GM13977 (cell line): ENCODE measurements at places on chromosomes 4 and X.

- DNase-seq: no peak
These were observed 2.9 kb upstream of the NSD2 start for GRCh38 chr4:1868293-1868692.

- no peak for DNase-seq
These were observed 877 bp downstream of the GPRASP1 start for GRCh38 chrX:102652031-102652688.

GRCh38 chrX:367866-368265, 18.8 kb downstream of the PPP2R3B start:
- DNase-seq: no peak

DNA sequence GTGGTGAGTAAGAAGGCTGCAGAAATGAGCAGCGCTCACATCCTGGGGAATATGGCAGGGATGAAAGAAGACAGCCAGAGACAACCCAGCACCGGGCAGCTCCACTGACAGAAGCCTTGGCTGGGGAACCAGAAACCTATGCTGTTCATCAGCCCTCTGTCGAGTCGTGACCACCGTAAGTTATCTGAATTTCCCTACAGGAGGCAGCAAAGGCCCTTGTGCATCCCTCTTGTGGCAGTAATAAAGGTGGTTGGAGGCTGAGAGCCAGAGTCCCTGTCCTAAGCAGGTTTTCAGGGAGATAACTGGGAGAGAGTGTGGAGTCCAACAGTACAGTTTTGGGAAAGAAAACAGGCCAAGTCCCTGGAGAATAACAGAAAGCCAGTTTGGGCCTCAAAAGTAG, 194.0 kb upstream of the BOD1L1 start:
- DNase-seq: no peak

- peak; percentile 45 for DNase-seq
These were observed 27.2 kb downstream of the HTR2C start for GRCh38 chrX:114611018-114611619.

DNA sequence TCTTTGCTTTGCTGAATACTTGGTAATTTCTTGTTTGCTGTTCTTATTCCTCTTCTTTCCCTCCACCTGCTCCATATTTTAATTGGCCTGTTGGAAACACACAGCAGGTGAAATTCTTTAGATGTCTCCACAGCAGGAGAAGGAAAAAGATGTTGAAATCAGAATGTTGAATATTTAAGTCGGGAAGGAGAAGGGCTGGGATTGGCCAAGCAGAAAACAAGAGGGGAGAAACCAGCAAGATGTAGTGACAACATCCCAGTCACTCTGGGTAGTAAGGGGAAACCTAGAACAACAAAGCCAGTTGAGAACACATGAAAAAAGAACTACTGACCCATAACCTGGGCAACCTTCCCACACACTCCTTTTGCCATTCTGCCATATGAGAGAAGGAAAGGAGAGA, 37.3 kb upstream of the STAG2 start:
- DNase-seq: no peak

GRCh38 chrX:9558615-9559014, 93.8 kb downstream of the TBL1X start:
- DNase-seq: no peak

DNA sequence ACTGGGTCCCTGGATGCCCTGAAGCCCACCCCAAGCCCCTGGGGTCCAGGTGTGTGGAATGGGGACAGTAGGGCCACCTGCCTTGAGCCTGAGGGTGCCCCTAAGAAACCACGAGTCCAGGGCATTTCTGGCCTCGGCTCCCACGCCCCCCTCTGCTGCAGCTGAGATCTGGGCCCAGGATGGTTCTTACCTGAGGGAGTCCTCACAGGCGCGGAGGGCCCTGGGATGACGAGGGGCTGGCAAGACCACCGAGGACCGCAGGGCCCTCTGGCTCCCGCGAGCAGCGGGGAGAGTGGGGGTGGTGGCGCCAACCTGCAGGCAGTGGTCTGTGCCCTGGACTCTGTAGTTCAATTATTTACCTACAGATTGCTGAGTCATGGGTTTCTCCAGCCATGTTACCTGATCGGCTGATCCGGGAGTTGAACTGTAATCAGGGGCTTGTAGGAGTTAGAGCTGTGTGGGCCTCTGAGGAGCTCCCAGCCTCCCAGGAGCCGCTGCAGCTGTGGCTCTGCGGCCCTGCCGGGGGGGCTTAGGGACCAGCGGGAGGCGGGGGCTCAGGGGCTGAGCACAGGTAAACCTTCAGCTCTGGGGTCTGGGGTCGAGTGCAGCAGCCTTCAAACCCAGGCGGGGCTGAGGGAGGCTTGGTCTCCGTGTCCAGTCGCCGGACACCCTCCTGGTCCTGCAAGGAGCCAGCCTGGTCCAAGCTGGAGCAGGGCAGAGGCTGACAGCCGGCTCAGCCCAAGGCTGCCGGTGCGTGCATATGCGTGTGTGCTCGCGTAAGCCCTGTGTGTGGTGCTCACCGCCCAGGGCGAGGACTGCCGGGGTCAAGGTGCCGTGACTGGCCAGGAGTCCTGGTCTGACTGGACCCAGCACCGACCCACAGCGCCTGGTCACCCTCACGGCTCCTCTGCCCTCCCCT, at the start of gene SLC26A1:
SLC26A1 (minus strand) TSS at position 294 of the 919 bp plus-strand sequence. CDS start 1,701 bp downstream, outside the sequence.
- DNase-seq: no peak

- DNase-seq: no peak
These were observed 132.8 kb downstream of the DLG3 start for GRCh38 chrX:70577442-70577841.

- no peak for DNase-seq
These were observed 130.3 kb downstream of the ADGRA3 start for GRCh38 chr4:22385611-22386011.

DNA sequence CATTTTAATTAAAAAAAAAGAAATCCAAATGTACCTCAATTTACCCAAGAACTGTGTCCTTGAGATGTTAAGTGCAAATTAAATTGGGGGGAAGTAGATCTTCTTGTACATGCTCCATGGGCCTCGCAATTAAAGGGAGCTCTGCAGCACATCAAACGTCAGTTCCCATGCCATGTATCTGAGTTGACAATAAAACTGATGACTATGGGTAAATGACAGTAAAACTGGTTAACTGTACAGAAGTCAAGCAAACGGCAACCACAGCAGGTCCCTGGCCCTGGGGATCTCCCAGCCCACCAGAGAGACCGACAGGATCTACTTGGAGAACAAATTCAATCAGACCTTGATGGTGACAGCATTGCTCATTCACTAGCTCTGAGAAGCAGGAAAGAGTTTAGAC, 32.8 kb upstream of the XPNPEP2 start:
- DNase-seq: no peak

DNA sequence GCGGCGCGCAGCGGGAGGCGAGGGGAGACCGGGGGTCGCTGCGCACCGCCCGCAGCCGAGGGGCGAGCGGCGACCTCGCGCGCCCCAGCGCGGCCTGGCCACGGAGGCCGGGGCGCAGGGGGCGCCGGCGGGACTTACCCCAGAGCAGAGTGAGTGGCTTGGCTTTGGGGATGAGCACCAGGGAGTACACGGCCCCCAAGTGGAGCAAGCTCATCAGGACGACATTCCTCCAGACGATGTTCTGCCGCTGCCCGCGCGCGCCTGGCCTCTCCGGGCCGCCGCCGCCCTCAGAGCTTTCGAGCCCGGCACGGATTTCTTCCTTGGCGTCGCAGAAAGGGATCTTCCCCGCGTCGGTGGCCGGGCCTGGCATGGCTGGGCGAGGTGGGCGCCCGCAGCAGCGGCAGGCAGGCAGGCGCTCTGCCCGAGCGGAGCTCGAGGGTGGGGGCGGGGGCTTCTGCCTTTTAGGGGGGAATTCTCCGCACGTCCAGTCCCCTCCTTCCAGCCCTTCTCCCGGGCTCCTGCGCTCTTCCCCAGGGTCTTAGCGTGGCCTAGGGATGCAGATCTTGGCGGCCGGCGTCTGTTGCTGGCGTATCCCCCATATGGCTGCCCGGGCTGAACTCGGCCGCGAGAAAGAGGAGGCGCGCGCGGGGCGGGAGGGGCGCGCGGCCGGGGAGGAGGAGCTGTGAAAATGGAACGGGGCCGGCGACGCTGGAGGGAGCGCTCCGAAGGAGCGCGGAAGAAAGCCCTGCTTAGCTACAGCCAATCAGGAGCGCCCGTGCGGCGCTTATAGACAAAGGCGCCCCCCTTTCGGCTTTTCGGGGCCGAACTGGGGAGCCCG, at the start of gene SCD5:
SCD5 (minus strand) TSS at position 629 of the 838 bp plus-strand sequence; CDS start at position 370, 259 bp downstream.
- DNase-seq: peak; percentile 91

- no peak for DNase-seq
These were observed 244.5 kb upstream of the FSTL5 start for GRCh38 chr4:162408309-162408708.

DNA sequence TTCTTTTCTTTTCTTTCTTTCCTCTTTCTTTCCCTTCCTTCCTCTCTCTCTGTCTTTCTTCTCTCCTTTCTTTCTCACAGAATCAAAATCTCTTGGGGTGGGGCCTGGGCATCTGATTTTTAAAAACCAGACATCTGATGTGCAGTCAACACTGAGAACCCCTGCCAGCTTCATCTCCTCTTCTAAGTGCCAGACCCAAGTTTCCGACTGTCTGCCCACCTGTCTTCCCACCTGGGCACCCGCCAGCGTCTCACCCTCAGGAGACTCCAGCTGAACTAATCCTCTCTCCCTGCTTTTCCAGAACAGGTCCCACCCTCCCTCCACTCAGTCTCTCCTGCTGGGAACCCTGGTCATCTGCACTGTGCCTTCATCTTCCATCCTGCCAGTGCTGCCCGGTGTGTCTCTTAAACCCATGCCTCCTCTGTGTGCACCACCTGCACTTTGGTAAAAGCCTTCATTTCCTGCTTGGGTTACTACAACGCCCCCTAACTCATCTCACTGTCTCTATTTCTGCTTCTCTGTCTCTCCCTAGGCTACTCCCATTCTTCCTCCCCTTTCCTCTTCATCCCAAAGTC, 2.8 kb downstream of the SOD3 start:
- DNase-seq: no peak

DNA sequence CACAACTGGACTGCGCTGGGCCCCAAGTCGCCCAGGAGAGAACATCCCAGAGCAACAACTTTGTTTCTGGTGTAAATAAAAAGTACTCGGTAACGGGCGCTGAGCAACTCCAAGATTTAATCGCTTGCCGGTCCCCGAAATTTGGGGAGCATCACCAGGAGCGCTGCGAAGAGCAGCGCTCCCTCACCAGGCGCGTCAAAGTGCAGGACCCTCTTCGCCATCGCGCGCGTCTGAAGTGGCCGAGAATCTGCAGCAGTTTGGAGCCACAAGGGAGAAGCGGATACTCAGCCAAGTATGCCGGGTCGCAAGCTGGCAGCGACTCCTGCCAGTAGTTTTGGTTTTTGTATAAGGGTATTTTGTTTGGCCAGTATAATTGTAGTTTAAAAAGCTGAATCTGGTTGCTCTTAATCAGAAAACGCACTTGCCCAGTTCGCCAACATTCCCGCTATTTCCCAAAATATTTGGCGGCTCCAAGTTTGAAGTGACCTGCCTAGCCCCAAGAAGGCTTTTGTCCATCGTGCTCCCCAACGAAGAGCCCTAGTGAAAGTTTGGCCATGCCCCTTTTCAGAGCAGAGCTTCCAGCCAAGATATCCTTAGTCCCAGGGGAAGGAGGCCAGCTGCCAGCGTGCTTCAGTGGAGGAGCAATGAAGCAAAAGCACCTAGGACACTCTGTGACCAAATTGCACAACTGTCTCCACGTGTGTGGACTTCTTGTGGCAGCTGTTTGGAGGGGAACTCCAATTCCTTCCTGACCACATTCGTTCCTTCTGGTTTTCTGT, 557 bp upstream of the KDR start:
- no peak for DNase-seq

GRCh38 chrX:129145840-129146272, 377.4 kb downstream of the SMARCA1 start:
- DNase-seq: no peak

GRCh38 chr4:77959566-77960338, 97.1 kb downstream of the MRPL1 start:
- DNase-seq: peak; percentile 32

- no peak for DNase-seq
These were observed 508.5 kb upstream of the FAT1 start for GRCh38 chr4:187232196-187232595.

GRCh38 chr4:2350982-2351381, 67.5 kb downstream of the ZFYVE28 start:
- no peak for DNase-seq

- DNase-seq: no peak
These were observed 85.3 kb downstream of the FRYL start for GRCh38 chr4:48694824-48695223.

DNA sequence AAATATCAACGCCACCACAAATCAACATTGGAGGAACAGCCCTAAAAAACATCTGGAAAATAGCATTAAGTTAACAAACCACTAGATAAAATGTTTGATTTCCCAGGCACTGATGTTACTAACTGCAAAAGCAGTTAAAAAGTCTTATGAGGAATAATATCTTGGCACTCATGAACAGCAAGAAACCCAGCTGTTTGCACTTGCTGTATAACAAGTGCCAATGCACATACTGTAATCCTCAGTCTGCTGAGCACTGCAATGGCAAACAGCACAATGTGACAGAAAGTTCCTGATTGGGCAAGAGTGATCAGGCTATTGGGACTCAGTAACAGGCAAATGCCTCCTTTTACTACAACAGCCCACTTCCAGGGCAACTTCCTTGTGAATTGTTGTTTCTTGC, 20.8 kb upstream of the SEC24B start:
- DNase-seq: no peak

DNA sequence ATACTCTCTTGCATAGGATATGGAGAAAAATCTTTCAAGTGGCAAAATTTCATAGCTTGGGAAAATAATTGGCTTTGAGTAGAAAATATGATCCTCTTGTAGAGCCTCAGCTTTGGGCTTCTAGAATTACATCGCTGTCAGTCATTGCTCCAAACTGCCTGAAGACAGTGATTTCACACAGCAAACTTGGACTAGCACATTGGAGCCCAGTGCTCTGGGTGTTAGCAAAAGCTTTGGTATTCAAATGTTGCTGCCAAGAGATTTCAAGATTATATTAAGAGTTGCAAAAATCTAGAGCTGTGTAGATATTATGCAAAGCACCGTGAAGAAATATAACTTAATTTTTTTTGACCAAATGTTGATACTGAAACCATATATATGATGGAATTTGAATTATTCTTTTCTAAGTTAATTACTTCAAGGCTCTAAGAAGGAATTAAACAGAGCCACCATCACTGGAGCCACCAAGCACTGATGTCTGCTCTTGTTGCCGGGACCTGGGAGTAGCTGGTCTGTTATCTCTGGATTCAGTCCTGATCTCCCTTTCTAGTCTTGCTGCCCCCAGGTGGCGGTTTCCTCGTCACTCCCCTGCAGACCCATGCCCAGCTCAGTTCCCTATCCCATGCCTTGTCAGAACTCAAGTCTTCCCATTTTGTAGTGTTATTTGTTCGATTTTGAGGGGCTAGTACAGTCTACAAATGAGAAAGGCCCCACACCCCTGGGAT, 260.7 kb upstream of the SFRP2 start:
- peak; percentile 24 for DNase-seq

DNA sequence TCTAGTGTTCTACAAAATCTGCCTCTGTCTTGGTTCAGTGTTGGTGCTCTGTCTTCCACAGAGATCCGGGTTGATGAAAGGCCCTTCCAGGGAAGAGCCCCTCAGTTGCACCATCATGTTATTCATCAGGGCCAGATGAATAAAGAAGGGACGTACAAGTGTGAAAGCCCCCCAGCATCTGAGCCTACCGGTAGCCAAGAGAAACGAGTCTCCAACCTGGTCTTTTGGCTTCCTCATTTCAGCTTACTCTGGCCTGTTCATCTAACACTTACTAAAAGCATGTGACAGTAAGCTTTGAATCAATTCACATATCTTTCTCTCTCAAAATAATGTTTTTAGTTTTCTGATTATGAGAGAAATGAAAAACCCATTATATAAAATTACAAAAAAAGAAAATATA, 19.2 kb downstream of the MEPE start:
- no peak for DNase-seq
